ENCODE measurements at places on chromosomes 7 and 10. TPM values are rescaled to one million over a fixed set of nuclear protein-coding genes. Genes with fewer than 3 reads are reported as not detected.

DNA sequence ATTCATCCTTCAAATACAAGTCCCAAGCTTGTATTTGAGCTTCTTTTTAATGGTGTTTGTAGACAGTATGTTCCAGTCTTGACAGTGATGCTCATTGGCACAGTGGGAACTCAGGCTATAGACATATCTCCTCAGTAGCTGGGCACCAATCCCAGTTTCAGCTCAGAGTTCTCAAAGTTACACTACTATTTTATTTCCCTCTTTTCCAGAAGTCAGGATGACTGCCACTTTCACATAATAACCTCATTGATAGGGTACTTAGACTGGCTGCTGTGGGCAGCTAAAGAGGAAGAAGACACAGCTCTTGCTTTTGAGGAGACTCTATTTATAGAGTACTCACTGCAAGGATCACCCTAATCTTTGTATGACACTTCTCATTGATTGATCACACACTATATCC, 2.4 kb downstream of the GBF1 start:
- DNase-seq: no peak

DNA sequence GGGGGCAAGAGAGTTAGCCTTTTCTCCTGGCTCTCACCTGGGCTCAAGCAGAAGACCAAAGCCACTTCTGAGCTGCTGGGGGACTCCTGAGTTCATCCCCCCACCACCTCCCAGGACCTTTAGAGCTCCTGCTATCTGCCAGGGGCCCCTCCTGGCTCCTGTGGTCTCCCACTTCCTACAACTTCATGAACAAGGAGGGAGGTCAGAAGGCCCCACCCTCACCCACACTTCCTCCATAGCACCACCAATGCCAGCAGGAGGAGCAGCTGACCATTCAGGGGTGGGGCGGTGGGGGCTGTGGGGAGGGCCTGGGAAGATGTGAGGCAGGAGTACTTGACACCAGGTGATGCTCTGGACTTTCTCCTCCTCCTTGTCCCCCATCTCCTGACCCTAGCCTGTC, 32.6 kb upstream of the ADCYAP1R1 start:
- no peak for DNase-seq

- no peak for DNase-seq
Measured at GRCh38 chr10:105284476-105285215, 643.6 kb downstream of the SORCS3 start.

GRCh38 chr7:140672382-140673062, at the start of gene ADCK2:
ADCK2 (plus strand) TSS chr7:140672945; CDS start chr7:140673331, 386 bp downstream.
- peak; percentile 55 for DNase-seq

- no peak for DNase-seq
Measured at GRCh38 chr10:33602278-33602677, 267.8 kb upstream of the NRP1 start.

GRCh38 chr7:120731271-120731670, 126.7 kb downstream of the TSPAN12 start:
- DNase-seq: no peak

- DNase-seq: no peak
Measured at GRCh38 chr10:111756217-111757061, 427.1 kb downstream of the GPAM start.

- no peak for DNase-seq
Measured at GRCh38 chr10:85259908-85260307, 931.5 kb downstream of the CCSER2 start.

- no peak for DNase-seq
Measured at GRCh38 chr7:77266291-77266794, 66.7 kb upstream of the FGL2 start.

GRCh38 chr7:7474436-7474835, 61.2 kb downstream of the COL28A1 start:
- no peak for DNase-seq

DNA sequence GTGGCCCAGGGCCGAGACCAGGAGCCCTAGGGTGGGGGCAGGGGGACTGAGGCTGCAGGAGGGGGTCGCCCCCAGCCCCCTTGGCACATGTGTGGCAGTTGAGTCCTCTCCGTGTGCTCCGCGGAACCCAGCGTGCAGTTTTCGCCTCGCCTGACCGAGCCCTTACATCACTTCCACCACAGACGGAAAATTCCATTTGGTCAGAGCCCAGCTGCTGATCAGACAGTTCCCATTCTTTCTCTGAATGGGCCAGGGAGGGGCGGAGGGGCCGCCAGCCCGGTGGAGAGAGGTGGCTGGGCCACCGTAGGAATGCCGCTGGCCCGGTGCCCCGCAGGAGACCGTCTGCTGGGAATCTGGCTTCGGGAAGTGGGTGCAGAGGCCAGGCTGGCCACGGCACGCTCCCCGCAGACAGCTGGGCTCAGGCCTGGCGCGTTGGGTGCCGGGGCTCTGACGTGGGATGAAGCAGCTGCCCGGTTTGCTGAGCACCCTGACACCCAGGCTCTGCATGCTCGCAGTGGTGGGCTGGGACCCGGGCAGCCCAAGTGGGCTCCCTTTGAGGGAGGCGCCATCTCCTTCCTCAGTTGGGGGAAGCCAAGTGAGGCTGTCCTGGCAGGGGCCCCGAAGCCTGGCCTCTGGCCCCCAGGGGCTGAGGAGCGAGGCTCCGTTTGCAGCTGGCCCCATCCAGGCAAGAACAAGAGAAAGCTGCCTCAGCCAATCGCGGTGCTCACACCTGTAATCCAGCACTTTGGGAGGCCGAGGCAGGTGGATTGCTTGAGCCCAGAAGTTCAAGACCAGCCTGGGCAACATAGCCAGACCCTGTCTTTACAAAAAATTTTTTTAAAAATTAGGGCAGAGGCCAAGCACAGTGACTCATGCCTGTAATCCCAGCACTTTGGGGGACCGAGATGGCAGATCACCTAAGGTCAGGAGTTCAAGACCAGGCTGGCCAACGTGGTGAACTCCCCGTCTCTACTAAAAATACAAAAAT, 9.9 kb downstream of the TTYH3 start:
- peak; percentile 99 for DNase-seq

DNA sequence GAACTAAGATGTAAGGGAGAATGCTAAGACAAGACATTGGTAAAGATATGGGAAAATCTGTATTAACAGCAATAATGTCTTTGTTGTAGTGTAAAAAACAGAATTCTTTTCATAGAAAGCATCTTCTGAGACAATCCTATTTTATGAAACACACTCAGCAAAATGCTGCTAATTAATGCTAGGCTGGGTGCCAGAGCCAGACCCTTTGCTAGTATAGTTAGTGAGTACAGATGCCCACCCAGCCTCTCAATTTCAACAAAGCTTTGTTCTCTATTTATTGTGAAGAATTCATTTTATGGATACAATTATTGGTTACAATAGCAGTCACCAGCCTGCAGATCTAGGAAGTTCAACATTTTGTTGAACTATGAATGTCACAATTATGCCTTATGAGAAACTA, 131.0 kb downstream of the SEM1 start:
- DNase-seq: no peak

- DNase-seq: no peak
Measured at GRCh38 chr7:2894118-2894940, 50.2 kb upstream of the GNA12 start.

GRCh38 chr7:110620110-110620735, 470.7 kb upstream of the LRRN3 start:
- DNase-seq: no peak

ZNF365 gene
- total RNA-seq: not detected

ARHGEF35 gene
- under 0.01 TPM for total RNA-seq

BCCIP gene
- 46.1 TPM for total RNA-seq

NCF1 gene
- not detected for total RNA-seq

PUS7 gene
- 35.1 TPM for total RNA-seq

TMEM270 gene
- total RNA-seq: not detected

All from dermis blood vessel endothelial cell (primary cell).